Lower lobe of right lung (tissue), 2 donors: ENCODE measurements at places on chromosomes 1 and 21.

DNA sequence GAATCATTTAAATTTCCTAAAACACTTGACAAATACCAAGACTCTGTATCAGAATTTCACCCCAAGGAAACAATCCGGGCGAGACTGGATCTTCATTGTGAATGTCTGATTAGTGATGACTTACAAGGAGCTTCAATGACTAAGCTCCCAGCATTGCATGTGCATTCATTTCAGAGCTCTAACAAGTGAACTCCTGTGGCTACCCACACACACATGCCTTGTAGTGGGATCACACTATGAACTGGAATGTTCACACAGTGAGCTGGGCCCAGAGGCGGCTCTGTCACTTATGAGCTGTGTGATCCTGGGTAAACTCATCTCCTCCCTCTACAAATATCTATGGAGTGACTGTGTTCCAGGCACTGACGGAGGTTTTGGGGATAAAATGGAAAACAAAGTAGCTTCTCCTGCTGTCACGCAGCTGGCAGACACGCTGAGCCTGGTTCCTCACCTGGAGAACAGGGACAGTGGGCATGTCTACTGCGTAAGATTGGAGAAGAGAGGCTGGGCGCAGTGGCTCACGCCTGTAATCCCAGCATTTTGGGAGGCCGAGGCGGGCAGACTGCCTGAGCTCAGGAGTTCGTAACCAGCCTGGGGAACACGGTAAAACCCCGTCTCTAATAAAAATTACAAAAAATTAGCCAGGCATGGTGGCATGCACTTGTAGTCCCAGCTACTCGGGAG is 56.9 kb downstream of the CLSTN1 start:
- DNase-seq, result no peak

DNA sequence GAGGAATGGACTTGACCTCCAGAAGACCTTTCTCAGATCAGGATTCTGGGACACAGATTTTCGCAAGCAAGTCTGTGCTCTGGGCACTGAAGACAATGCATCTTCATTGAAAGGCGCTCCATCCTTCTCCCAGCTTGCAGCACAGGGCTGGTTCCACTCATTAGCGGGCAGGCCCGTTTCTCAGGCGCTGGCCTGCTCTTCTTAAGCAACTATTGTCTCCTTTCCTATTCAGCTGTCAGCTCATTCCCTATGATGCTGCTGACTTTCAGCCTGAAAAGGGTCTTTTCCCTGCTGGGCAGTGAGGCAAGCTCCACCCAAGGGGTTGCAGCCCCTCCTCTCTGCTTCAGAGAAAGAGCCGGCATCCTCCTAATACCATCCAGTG is 91.9 kb upstream of the PLXNA2 start:
- DNase-seq, result no peak

GRCh38 chr1:217647791-217648190 is 16.6 kb downstream of the SPATA17 start:
- no peak for DNase-seq

GRCh38 chr21:37983336-37984095 is 67.3 kb upstream of the KCNJ6 start:
- no peak for DNase-seq

DNA sequence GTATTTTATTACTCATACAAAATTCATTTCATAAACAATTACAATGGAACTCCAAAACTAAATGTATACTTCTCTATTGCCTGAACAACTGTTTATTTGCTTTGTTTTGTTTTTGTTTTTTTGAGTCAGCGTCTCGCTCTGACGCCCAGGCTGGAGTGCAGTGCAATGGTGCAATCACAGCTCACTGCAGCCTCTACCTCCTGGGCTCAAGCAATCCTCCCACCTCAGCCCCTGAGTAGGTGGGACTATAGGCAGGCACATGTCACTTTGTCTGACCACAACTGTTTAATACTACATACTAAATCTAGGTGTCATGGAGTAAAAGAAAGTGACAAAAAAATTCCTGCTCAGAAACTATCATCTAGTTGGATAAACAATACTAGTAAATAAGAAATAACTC is 49.3 kb downstream of the RAB3GAP2 start:
- DNase-seq, result no peak

GRCh38 chr1:233480198-233480597 is 133.7 kb upstream of the KCNK1 start:
- no peak for DNase-seq

DNA sequence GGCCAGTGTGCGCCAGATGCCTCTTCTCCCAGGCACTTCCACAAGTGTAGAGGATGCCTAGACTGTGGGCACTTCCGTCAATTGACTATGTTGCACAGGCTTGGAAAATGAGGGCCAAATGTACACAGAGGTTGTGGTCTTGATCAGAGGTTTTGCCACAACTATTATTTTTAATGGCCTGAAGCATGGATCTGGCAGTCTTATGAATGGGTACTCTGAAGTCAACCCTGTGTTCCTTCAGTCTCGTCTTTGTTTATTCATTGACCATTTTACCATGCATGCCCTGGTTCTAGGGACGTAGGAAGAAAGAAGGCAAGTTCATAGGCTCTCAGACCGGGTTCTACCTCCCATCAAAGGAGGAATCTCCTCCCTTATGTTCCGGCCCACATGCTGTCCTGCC is 329.1 kb downstream of the HHAT start:
- no peak for DNase-seq

- no peak for DNase-seq
Measured at GRCh38 chr21:46555678-46556077, 49.2 kb downstream of the S100B start.

GRCh38 chr1:245742896-245743295 is 588.1 kb downstream of the KIF26B start:
- no peak for DNase-seq

DNA sequence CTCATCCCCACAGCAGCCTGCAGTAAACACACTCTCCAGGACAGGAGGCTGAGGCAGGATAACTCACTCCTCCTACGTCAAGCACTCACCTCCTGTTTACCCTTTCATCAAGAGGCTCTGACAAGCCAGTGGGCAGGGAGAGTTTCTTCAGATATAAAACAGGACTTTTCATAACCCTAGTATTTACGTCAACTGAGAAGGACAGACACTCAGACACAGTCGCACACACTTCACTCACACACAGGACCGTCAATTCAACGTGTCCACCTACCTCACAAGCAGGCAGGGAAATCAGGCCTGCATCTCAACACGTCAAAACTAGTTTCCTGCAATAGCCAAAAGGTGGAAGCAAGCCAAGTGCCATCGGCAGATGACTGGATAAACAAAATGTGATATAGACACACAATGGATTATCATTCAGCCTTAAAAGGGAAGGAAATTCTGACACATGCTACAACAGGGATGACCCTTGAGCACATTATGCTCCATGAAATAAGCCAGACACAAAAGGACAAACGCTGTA is 48.6 kb downstream of the ITPKB start:
- no peak for DNase-seq

- DNase-seq, result no peak
Measured at GRCh38 chr21:15729346-15729673, 472 bp upstream of the USP25 start.

GRCh38 chr1:172488393-172488792 is 44.5 kb upstream of the PIGC start:
- DNase-seq, result no peak
